ENCODE measurements at places on chromosomes 7 and 10.
A peak's percentile ranks its signal among the peaks of the same experiment; 100 is the strongest.

GRCh38 chr7:17685141-17685540, 255.2 kb downstream of the SNX13 start:
- no peak for DNase-seq

DNA sequence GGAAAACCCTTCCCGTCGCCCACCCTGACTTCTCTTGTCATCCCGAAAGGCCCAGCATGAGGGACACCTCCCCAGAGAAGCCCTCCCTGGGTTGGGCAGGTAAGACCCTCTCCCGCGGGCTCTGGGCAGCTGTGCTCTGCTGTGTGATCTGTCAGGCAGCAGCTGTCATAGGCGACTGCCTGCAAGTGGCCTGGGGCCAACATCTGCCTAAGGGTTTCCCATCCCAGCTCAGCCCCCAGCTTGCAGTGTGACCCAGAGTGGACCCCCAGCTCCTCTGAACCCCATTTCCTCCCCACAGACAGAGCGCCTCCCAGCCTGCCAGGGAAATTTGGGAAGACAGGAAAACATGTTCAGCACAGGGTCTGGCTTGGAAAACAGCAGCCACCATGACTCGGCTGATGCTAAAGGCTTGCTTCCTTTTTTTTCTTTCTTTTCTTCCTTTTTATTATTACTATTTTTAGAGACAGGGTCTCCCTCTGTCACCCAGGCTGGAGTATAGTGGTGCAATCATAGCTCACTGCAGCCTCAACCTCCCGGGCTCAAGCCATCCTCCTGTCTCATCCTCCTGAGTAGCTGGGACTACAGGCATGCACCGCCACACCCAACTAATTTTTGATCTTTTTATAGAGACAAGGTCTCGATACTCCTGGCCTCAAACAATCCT, 18.3 kb upstream of the TNRC18 start:
- DNase-seq: no peak

GRCh38 chr10:106216085-106216484, 948.4 kb downstream of the SORCS1 start:
- DNase-seq: no peak

- DNase-seq: no peak
Observed at GRCh38 chr7:107045980-107046379, 1.5 kb downstream of the PRKAR2B start.

GRCh38 chr7:101210143-101210542, 7.2 kb downstream of the PLOD3 start:
- DNase-seq: no peak

GRCh38 chr10:3926258-3926657, 141.2 kb upstream of the KLF6 start:
- no peak for DNase-seq

DNA sequence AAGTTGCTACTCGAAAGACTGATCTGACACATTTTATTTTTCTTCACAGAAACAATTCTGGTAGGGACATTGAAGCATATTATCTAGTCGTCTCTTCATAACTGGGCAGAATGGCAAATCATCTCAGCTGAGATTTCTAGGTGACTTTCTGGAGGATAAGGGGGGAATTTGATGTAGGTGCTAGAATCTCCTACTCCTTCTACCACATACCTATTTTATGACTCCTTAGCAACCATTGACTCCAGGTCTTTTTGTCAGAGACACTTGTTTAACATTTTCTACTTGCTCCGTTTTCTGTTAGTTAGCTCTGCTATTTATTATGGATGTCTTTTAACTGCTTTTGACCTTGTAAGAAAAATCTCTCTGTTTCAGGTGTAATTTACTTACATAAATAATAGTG, 380.9 kb upstream of the SEMA3C start:
- no peak for DNase-seq

DNA sequence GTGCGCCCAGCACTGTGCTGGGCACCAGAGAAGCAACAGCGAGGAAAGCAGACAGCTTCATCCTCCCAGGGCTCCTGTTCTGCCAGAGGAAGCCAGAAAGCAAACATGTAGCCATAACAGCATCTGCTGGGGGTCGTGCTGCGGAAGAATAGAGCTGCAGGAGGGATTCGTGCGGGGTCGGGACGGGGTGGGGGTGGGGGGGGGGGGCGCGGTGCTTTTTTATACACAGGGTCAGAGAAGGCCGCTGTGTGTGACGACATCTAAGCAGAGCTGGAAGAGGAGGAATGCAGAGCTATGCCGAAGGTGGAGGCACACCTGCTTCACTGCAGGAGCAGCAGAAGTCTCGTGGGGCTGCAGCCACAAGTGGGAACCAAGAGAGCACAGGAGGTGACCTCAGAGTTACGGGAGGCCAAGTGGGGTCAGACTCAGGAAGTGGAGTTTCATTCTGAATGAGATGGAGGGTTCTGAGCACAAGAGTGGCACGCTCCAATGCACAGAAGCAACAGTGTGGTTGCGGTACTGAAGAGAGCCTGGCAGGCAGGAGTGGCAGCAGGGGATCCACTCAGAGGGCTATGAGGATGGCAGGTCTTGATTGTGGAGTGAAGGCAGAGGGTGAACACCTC, 11.1 kb downstream of the PKD1L1 start:
- DNase-seq: no peak

DNA sequence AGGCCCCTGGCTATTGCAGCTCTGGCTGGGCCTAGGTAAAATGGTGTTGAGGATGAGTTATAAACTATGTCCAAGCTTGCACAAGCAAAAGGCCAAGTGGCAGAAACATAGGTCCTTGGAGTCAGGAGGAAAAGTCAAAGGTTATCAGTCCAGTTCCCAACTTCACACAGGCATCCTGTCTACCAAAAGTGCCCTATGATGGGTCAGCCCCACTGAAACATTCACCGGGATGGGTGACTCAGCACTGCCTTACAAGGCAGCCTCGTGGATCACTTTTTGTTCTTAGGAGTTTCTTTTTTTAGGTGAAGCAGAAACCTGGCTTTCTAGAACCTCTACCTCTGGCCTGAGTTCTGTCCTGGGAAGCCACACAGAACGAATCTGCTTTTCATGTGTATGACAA, 158.8 kb upstream of the LYZL2 start:
- DNase-seq: no peak

DNA sequence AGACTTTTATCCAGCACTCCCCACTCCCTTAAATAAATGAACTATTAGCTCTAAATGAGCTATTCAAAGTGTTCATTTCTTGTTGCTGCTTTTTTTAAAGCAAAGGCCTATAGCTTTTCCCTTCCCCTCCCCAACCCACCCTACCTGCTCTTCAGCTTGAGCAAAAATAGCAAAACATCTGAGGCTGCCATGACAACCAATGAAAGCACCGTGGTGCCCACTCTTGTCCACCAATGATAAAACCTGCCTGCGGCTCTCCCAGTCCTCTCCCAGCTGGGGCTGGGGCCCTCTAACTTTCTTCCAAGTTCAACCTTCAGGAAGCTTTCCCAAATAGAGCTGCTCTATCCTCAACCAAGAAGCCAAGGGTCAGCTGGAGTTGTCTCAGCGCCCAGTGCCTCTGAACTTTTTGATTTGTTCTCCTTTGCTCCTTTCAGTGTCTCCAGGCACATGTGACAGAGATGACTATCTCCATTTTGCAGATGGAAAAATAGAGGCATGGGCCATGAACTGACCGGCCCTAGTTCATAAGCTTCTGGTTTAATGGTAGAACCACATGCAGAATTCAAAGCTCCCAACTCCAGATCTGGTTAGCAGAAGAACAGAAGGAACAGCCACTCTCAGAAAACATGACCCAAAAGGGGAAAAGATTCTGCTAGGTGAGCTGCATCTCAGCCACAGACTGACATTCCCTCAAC, 47.7 kb downstream of the PIK3AP1 start:
- no peak for DNase-seq

- DNase-seq: peak; percentile 86
Observed at GRCh38 chr7:110522761-110523200, 568.1 kb upstream of the LRRN3 start.

DNA sequence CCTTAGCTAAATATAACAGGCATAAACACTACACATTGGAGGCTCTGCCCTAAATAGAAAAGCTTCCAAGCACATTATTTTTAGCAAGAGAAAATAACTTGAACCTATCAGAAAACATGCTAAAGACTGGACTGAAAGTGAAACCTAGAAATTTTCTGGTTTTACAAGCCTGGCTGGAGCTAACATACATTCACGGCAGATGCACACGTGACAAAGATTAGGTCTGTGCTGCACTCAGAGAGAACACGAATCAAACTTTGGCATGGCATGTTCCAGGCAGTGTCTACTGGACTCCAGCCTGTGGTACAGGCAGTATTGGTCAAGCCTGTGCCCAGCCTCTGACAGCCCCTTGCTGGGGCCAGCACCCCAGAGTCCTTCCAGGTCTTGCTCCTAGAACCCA, 94.1 kb upstream of the PCBD1 start:
- no peak for DNase-seq

- no peak for DNase-seq
Observed at GRCh38 chr7:126450269-126450671, 802.5 kb downstream of the GRM8 start.

DNA sequence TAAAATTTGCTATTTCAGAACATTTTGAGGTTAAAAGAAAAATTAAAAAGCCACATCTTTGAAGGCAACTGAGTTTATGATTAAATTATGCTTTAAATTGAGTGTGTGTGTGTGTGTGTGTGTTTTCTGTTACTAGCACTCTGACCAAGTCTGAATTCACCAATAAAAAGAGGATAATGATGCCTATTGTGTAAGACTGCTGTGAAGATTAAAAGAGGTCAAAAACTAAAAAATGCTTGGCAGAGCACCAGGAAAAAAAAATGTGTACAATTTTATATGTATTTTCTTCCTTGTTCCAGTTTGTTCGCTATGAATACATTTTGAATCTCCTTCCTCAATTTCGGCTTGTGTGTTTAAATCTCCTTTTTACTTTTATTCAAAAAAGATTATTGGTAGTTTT, 316.6 kb upstream of the MAGI2 start:
- no peak for DNase-seq

GRCh38 chr10:15780353-15781135, 60.8 kb upstream of the ITGA8 start:
- no peak for DNase-seq

Measured in COR-L47 (cell line).